ENCODE measurements at places on chromosomes 5 and 9.

- DNase-seq = no peak
Measured at GRCh38 chr5:23437011-23437410, 70.4 kb upstream of the PRDM9 start.

- DNase-seq = no peak
Measured at GRCh38 chr9:16825971-16826625, 44.4 kb downstream of the BNC2 start.

- no peak for DNase-seq
Measured at GRCh38 chr5:60670749-60671148, 29.2 kb downstream of the DEPDC1B start.

DNA sequence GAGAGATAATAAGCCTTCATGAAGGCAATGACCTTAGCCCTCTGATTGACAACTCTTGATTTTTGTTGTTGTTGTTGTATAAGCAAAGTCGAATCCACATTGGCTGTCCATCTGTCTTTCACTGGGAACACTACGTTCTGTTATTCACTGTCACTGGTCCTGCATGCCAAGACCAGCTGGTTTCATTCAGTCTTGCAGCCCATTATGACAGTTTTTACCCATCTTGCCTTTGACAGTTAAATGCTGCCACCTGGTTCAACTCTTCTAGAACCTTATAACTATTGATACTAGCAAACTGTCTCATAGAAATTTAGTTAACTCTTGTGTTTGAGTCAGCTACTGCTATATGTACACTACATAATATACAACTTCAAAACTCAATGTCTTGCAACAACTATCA is 382.3 kb upstream of the CDH10 start:
- DNase-seq = no peak

DNA sequence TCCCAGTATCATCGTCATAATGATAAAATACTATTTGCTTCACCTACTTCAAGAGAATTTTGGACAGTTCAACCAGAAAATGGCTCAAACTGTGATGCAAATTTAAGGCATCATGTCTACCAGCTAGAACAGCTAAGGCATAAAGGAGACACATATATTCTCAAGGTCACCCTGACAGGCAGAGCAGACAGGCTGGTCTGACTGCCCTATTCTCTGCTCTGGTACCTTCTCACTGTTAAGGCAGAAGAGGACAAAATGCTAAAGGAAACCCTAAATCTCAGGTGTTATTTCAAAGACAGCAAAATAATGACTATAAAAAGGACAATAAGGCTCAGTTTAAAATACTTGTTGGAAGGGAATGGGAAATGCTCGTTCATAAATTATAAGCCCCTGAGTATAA is 87.2 kb downstream of the MRPS27 start:
- DNase-seq = no peak

DNA sequence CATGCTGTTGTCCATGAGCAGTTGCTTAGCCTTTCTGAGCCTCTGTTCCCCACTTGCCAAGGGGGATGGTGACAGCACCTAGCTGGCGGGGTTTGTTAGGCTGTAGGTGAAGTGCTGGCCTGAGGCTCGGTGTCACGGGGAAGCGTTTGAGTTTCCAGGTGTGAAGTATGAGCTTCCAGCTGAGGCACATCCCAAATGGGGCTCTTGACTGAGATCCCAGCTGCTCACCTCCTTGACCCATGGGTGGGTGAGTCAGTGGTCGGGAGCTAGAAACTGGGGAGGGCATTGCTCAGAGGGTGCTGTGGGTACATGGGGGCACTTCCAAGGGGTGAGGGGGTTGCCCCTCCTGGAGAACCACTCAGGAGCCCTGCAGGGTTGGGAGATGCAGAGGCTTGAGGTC is 26.4 kb upstream of the RNF130 start:
- DNase-seq = no peak

DNA sequence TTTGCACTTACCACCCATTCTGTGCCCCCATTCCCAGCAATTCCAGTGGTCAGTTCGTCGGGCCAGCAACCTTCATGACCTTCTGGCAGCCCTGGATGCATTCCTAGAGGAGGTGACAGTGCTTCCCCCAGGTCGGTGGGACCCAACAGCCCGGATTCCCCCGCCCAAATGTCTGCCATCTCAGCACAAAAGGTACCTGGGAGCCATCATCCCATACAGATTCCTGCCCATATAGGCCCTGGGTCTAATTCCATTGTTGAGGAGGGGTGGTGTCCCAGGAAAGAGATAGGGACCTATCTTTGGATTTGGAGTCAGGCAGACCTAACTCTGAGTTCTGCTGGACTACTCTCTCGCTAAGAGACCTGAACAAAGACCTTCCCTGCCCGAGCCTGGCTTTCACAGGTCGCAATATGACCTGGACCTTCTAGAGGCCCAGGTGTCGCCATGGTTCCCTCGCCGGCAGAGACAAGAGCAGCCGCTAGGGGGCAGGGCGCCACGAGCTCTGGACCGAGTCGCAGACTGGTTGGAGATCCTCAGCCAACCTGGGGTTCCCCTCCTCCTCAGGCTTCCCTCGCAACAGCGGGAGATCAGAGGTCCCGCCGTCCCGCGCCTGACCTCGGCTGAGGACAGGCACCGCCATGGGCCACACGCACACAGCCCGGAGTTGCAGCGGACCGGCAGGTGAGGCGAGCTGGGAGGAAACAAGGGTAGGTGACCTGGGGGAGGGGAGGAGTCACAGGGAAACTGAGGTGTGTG is 3.1 kb downstream of the SLC4A9 start:
- DNase-seq = peak; percentile 78

DNA sequence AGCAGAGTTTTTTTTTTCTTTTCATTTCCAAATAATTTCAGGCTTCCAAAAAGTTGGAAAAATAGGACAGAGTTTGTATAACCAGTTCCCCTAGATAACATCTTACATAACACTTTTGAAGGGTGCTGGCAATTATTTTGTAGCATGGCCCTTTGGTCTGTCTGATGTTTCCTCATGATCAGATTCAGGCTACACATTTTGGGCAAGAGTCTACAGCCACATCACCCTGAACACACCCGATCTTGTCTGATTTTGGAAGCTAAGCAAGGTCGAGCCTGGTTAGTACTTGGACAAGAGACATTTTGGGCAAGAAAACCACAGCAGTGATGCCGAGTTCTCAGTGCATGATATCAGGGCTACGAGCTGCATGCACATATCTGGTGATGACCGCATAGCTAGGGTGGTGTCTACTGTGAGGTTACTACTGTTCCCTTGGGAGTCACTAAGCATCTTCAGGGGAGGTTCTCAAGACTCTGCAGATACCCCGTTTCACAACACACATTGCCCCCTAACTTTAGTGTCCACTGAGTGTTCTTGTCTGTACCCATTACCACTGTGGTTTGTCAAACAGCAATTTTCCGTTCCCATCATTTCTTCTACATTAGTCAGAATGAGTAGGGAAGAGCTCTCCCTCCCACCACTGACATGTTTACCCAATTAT is 86.2 kb downstream of the TTC39B start:
- no peak for DNase-seq

GRCh38 chr9:99282406-99282805 is 60.3 kb downstream of the SEC61B start:
- no peak for DNase-seq

- DNase-seq = no peak
Measured at GRCh38 chr9:134930398-134930797, 12.7 kb upstream of the FCN1 start.

GRCh38 chr5:523441-524222 is 617 bp downstream of the SLC9A3 start:
- no peak for DNase-seq

GRCh38 chr9:113525831-113526230 is 62.3 kb downstream of the RGS3 start:
- no peak for DNase-seq

DNA sequence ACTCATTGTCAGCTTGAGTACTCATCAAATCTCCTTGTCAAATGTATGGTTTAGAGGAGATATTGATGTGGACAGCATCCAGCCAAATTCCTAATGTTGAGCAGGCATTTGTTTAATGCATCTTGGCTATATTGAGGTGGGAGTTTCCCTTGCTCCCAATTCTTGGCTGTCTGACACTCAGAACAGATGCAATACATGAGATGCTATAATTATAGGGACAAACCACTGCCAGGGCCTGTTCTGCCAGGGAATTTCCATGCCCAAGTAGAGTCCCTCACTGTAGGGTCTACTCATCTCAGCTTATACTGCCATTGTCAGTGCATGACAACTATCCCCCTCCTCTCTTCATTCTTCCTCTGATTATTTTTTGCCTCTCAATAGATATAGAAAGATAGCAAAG is 392.0 kb upstream of the KCNN2 start:
- no peak for DNase-seq

GRCh38 chr9:121743441-121744001 is 92.1 kb downstream of the DAB2IP start:
- DNase-seq = no peak

- DNase-seq = no peak
Measured at GRCh38 chr5:80184235-80185023, 71.4 kb downstream of the SERINC5 start.

Data from T-helper 2 cell treated with Interferon-gamma antibody and Interleukin-4, amounts not matched to agents 5 μg/mL and 100 μg/mL, for 36 hours (primary cell).